ENCODE measurements at places on chromosomes 2 and 18.

DNA sequence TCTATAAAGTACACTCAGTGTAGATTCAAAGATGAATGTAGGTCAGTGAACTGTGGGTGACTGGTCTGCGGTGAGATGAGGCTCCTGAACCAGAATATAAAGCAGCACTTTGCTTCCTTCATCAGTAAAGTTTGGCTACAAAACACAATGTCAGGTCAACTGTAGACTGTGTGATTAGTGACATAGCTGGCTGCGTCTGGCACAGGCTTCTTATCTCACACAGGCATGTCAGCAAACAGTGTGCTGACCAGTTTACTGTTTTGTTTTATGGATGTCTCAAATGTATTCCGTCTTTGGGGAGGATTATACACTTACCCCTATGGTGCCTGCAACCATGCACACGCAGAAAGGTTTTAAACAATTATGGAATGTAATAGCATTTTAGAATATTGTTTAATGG, 87.1 kb downstream of the ZNF236 start:
- DNase-seq = no peak

DNA sequence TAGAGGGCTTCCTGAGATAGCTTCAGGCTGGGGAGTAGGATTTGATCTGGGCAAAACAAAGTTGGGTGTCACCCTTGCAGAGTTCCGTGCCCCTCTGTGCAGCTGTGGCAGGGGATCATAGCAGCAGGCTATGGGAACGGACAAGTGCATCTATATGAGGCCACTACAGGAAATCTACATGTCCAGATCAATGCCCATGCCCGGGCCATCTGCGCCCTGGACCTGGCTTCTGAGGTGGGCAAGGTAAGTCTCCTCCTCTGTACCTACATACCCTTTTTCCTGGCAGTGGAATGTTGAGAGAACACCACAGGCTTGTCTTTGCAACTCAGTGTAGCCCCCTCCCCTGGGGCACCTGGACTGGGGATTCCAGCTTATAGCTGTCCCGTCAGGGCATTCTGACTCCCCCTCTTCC, 3.5 kb downstream of the WDR54 start:
- DNase-seq = no peak

DNA sequence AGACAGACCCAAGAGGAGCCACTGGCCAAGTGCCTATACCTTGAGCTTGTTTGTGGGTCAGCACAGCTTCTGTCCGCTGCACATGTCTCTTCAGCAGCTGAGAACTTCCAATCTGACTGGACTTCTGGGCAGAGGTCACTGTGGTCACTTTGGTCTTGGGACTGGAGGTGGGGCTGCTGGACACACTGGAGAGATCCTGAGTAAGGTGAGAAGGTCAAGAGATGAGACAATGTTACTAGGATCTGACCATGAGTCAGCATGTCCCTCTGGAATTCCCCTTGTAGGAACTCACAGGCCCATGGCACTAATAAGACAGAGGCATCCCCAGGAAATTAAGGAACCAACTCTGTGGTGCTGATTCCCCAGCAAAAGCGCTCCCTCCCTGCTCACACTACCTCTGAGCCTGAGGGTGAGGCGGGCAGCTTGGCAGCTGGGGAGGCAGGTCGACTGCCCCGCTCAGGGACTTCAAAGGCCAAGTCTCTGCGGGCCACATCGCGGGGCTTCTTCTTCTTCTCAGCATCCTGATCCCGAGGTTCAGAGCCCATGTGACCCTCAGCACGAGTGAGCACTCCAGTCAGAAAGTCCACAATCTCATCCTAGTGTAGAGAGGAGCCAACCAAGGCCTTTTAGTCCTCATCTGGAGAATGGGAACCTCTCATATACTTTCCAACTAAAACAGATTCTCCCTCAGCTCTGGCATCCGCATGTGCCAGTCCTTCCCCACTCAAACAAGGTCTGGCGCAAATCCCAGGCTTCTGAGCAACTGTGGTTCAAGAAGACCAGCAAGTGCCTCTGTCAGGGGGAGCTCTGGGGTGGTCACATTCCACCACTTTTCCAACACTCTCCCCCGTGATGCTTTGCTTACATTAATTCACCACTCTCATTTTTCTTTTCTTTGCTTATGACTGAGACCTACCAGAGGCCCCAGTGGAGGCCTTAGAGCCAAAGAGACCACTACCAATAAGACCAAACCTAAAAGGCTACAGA, 29.4 kb downstream of the KANSL3 start:
- no peak for DNase-seq

GRCh38 chr2:175461839-175462238, 280.3 kb upstream of the ATP5MC3 start:
- DNase-seq = peak; percentile 42

DNA sequence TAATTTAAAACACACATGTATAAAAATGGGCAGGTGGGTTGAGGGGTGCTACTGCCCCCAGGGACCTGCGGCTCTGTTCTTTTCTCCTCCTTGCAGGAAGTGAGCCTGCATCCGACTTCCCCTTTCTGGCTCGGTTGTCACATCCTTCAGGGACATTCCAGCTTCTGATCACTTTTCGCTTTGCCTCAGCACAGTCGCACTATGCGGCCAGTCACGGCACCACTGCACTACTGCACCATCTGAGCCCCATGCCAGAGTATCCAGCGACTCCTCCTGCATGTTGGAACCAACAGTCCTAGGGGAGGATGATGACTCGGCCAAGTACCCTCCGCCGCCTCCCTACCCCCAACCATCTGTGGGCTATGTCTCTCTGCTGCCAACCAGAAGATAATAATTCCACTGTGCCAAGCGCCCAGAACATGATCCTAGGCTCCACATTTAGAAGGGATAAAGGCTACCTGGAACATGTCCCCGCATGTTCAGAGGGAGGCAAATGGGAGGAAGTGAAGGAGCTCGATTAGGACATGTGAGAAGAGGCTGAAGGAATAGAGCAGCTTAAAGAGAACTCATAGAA, 17.6 kb downstream of the CDC42EP3 start:
- peak; percentile 78 for DNase-seq

DNA sequence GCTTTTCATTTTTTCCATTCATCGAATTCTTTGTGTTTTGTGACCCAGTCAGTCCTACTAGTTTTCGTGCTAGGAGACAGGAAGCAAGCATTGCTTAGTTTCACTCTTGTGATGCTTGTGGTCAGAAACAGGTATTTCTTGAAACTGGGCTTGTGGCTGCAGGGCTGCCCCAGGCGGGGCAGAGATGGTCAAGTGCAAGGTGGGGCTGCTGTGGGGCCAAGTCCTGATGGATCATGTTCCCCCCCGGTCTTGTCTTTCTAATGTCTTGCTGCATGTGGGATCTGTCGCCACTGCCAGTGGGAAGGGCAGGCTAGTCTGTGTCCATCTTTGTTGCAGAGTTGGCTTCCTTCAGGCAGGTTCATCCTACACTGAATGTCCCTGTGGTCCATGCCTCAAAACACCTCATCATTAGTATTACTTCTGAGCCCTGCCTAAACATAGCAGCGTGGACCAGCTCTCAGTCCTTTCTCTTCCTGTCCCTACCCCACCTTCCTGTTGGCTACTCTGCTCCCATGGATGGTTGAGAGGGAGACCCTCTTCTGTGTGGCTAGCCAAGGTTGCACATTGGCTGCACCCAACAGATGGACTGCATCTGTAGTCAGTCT, 38.7 kb downstream of the INPP4A start:
- DNase-seq = no peak

DNA sequence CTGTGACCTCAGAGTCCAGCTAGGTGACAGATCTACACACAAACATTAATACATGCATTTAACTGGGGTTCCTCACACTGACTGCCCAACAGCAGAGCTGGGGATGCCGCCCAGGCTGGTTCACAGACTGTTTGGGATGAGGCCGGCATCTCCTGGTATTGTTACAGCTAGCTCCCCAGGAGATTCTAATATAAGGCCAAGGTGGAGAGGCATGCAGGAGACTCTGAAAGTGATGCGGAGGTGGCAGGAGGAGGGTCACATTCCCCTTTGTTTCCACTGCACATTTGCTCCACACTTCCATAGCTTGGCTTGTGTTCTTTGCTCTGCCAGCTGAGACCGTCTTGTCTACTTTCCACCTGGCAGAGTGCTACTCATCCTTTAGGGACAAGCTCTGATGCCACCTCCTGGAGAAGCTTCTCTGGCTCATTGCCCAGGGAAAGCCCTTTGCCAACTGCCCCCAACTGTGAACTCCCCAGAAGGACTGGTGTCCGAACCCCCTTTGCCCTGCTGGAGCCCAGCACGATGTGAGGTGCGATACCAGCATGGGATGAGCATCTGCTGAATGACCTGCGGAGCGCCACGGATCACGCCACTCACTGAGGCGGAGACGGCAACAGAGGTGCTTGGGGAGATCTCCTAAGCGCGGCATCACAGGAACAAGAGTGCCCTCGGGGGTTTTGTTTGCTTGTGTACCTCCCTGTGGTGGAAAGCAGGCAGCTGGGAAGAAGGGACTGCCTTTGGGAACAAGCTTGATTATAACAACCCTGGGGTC, 88.8 kb downstream of the UXS1 start:
- no peak for DNase-seq

- no peak for DNase-seq
Observed at GRCh38 chr2:206642075-206643025, at the start of gene FAM237A. FAM237A (plus strand) TSS chr2:206642487; CDS start chr2:206644237, 1,750 bp downstream.

DNA sequence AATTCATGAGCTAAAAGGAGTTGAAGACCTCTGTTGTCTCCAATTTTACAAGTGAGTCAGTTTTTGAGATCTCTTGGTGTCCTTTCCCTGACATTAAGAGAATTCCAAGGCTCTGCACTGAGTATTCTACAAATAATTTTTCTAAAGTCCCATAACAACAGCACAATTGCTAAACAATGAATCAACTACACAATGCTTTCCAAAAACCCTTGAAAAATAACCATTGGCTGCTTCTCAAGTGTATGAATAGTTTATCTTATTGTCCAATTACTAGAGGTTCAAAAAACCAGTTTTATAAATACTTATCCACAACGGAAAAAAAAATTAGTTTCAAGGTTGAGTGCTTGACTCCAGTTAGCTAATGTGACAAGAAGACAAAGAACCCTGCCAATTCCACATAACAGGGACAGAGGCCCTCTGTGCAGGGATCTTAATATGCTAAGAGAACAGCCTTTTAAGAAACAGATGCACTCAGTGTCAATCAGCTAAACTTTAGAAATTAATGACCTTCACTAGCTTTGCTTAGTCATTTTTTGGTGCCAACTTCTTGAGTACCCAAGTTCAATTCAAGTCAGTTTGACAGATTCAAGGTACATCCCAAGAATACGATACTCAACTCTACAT, 266.6 kb upstream of the CYP26B1 start:
- DNase-seq = no peak

DNA sequence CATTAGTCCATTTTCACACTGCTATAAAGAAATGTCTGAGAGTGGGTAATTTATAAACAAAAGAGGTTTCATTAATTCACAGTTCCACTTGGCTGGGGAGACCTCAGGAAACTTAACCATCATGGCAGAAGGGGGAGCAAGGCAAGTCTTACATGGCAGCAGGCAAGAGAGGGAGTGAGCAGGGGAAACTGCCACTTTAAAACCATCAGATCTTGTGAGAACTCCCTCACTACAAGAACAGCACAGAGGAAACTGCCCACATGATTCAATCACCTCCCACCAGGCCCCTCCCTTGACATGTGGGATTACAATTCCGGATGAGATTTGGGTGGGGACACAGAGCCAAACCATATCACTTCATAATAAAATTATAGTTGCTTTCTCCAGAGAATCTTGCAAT, 365.5 kb upstream of the ID2 start:
- DNase-seq = no peak

DNA sequence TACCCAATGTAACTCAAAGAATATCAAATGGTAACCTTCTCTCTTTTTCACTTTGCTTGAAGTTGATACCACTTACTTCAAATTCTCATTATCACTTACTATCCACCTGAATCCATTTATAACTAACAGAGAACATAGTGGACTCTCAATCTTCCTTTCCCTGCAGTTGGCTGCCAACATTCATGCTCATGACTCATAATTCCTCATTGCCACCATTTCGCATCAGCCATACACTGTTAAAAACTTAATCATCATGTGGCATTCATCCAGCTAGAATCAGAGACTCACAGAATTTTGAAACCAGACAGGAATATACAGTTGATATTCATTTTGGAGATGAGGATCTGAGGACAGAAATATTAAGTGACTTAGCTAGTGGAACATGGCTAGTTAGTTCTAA, 56.8 kb downstream of the SLC4A10 start:
- DNase-seq = no peak

DNA sequence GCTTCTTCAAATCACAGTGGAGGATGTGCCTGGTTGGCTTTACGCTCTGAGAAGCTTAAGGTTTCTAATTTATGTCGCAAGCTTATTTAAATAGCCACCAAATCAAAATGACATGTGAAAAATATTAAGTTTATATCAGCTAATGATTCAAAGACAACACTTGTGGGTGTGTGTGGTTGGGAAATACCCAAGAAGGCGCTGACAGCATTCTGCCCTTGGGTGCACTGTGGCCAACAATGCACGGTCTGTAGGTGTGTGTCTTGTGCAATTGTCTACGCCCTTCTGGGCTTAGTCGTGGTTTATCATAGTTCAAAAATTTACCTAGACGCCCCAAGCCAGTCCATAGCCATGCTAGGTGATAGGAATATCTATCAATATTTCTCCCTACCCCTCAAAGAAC, 60.9 kb downstream of the KCTD1 start:
- no peak for DNase-seq

GRCh38 chr2:101341901-101342624, 33.6 kb upstream of the RNF149 start:
- DNase-seq = peak; percentile 43

DNA sequence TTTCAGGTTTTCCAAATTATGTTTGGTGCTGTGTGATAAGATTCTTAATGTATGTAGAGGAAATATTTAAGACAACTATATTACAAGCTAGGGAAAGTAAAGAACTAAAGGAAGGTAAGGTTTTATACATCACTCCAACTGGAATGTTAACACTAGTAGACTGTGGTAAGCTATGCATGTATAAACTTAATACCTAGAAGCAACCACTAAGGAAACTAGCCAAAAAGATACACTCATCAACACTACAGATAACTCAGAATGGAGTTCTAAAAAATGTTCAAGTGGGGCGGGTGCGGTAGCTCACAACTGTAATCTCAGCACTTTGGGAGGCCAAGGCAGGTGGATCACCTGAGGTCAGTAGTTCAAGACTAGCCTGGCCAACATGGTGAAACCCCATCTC, 37.8 kb upstream of the MALL start:
- DNase-seq = no peak

DNA sequence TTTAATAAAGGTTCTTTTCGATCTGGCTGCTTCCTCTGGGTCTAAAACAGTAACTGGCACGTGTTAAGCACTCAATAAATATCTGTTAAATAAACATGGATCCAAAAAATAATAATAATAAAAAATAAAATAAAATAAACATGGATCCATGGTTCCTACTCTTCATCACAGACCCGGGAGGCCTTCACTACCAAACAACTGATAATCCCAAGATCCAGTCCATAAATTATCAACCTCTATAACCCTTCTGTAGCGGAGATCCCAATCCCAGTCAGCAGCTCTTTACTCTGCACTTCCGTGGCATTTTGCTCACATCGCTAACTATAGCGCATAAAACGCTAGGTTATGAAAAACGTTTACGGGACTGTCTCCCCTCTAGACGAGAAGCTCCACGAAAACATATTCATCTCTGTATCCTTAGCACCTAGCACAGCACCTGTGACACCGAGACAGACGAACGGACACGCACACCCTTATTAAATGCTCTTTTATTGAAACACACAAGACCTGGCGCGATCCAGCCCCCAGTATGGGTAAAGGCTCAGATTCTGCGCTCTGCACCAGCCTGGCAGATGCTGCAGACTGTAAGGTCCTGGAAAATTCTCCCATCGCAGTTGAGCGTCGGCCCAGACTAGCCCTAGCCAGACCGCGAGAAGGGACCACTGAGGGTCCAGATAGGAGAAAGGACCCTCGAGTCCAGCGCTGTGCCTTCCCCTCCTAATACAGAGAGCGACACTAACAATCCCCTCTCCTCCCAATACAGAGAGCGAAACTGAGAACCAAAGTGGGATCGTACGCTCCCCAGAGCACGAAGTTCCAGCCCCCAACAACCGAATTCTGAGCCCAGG, 770 bp downstream of the NBAS start:
- peak; percentile 22 for DNase-seq

Data from HL-60 (cell line).